ENCODE measurements at places on chromosomes 6 and 20.

DNA sequence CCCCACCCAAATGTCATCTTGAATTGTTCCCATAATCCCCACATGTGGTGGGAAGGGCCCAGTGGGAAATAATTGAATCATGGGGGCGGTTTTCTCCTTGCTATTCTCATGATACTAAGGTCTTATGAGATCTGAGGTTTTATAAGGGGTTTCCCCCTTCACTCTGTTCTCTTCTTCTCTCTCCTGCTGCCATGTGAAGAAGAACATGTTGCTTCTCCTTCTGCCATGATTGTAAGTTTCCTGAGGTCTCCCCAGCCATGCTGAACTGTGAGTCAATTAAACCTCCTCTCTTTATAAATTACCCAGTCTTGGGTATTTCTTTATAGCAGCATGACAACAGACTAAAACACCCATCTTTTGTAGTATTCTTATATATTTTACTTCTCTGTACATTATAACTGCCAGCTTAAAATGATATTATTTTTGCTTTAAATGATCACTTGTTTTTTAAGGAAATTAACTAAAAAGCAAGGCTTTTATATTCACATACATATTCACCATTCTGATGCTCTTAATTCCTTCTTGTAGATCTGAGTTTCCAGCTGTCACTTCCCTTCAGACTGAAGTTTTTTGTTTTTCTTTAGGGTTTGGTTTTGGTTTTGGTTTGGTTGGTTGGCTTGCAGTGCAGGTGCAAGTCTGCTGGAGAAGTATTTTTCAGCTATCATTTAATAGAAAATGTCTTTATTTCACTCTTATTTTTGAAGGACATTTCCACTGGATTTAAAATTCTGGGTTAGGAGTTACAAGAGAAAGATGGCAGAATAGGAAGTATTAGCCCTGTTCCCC lies 4.6 kb upstream of the ZSCAN31 start:
- no peak overlapping the region for H3K27ac ChIP-seq
- DNase-seq = no peak
- no peaks in the 10 kb centered on the region for H3K4me1 ChIP-seq
- H3K36me3 ChIP-seq = peaks cover 18% of the 10 kb centered on the region
- H3K4me3 ChIP-seq = no peak overlapping the region

DNA sequence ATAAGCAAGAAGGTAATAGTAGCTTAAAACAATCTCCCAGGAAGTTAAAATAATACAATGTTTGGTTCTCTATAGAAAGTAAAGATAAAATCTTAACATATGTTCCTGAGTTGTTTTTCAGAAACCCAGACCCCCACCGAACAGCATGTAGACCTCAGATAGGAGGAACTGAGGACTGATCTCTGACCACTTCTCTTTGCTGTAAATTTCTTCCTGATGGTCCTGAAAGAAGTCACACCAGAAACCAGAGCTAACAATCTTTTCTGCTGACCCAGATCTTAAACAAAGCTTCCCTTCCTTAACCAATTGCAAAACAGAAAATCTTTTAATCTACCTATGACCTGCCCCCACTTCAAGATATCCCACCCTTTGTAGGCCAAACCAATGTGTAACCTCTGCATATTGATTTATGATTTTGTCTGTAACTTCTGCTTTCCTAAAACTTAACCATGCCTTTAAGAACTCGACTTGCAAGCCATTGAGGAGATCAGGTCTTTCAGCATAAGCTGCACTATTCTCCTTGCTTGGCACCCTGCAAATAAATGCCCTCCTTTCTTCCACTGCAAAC lies 21.9 kb upstream of the BEND6 start:
- H3K4me1 ChIP-seq = no peaks in the 10 kb centered on the region
- H3K27ac ChIP-seq = no peak overlapping the region
- H3K36me3 ChIP-seq = no peaks in the 10 kb centered on the region
- no peak for DNase-seq

DNA sequence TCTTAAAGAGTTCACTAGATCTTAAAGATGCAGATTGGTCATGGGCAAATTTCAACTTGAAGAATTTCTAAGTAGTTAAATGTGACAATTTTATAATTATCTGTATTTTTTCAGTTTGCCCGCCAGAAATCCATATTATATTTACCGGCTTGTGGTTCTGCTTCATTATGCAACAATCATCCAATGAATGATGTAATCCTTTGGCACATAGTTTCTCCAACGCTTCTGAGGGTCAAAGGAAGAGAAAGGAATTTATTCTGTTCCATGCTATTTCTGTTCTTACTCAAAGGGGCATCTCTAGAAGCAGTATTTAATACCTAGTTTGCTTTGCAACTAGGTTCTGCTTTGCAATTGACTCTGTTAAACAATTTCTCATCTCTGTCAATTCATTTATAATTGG lies 359.3 kb upstream of the PLCB4 start:
- H3K4me3 ChIP-seq = no peak overlapping the region
- DNase-seq = no peak

DNA sequence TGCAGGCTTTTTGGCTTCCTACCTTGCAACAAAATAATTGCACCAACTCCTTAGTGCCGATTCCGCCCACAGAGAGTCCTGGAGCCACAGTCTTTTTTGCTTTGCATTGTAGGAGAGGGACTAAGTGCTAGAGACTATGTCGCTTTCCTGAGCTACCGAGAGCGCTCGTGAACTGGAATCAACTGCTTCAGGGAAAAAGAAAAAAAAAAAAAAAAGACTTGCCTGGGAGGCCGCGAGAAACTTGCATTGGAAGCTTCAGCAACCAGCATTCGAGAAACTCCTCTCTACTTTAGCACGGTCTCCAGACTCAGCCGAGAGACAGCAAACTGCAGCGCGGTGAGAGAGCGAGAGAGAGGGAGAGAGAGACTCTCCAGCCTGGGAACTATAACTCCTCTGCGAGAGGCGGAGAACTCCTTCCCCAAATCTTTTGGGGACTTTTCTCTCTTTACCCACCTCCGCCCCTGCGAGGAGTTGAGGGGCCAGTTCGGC lies 420 bp downstream of the SOX4 start:
- peaks cover 5% of the 10 kb centered on the region for H3K36me3 ChIP-seq
- DNase-seq = no peak

GRCh38 chr6:36612101-36612625 lies 18.0 kb downstream of the SRSF3 start:
- peaks cover 38% of the 10 kb centered on the region for H3K4me1 ChIP-seq
- no peaks in the 10 kb centered on the region for H3K27me3 ChIP-seq
- H3K4me3 ChIP-seq = no peak overlapping the region
- no peak overlapping the region for H3K27ac ChIP-seq
- H3K36me3 ChIP-seq = peaks cover 24% of the 10 kb centered on the region

GRCh38 chr20:38771621-38772020 lies 23.4 kb downstream of the ACTR5 start:
- H3K27me3 ChIP-seq = no peaks in the 10 kb centered on the region
- no peak overlapping the region for H3K27ac ChIP-seq
- H3K4me1 ChIP-seq = no peaks in the 10 kb centered on the region

- H3K4me1 ChIP-seq = peaks cover 6% of the 10 kb centered on the region
- no peaks in the 10 kb centered on the region for H3K36me3 ChIP-seq
- H3K4me3 ChIP-seq = no peak overlapping the region
- no peaks in the 10 kb centered on the region for H3K27me3 ChIP-seq
Observed at GRCh38 chr6:139051396-139052060, 23.0 kb downstream of the ABRACL start.

GRCh38 chr6:105326833-105327770 lies 75.8 kb downstream of the PREP start:
- no peak overlapping the region for H3K4me3 ChIP-seq
- no peaks in the 10 kb centered on the region for H3K4me1 ChIP-seq
- H3K36me3 ChIP-seq = peaks cover 20% of the 10 kb centered on the region

DNA sequence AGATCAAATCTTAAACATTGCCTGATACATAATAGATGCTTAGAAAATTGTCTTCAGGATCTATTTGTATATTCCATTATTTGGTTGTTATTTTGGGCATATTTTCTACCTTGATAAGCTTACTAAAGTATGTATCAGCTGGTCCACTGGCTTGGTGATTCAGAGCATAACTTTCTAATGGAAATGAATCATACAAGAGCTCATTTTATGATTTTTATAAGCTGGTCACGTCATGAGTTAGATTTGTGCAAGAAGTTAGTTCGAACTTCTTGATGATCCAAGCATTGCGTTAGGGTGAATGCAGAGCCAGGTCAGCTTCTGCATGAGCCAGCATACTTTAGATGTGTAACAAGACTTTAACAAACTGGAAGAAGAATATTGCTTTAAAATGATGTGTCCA lies 144.5 kb upstream of the FLRT3 start:
- peaks cover 4% of the 10 kb centered on the region for H3K36me3 ChIP-seq
- no peaks in the 10 kb centered on the region for H3K4me1 ChIP-seq
- H3K27ac ChIP-seq = no peak overlapping the region
- H3K27me3 ChIP-seq = no peaks in the 10 kb centered on the region

DNA sequence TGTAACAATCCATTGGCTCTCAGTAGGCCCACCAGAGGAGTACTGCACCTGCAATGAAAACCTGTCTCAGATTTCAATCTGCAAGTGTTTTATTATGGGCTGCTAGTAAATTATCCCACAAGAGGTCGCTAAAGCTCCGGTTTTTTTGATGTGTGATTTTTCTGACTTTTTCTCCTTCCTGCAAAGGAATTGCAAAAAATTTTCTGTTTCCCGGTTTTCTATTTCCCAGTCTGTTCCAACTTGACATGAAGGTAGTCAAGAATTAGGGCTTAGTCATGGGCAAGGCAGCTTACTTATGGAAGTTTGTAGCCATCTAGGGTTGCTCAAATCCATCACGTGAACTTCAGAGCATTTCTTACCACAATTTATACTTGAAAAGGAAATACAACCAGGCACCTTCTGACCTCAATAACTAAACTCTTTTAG lies 38.5 kb upstream of the AHI1 start:
- peak; percentile 26 for DNase-seq
- peak overlapping the region; percentile 28 for H3K4me3 ChIP-seq
- peaks cover 50% of the 10 kb centered on the region for H3K4me1 ChIP-seq
- H3K36me3 ChIP-seq = peaks cover 12% of the 10 kb centered on the region
- H3K27ac ChIP-seq = peak overlapping the region; percentile 7

GRCh38 chr6:39209360-39209811 lies 19.9 kb downstream of the KCNK5 start:
- no peaks in the 10 kb centered on the region for H3K27me3 ChIP-seq
- peaks cover 2% of the 10 kb centered on the region for H3K36me3 ChIP-seq
- no peak overlapping the region for H3K4me3 ChIP-seq
- peaks cover 46% of the 10 kb centered on the region for H3K4me1 ChIP-seq

DNA sequence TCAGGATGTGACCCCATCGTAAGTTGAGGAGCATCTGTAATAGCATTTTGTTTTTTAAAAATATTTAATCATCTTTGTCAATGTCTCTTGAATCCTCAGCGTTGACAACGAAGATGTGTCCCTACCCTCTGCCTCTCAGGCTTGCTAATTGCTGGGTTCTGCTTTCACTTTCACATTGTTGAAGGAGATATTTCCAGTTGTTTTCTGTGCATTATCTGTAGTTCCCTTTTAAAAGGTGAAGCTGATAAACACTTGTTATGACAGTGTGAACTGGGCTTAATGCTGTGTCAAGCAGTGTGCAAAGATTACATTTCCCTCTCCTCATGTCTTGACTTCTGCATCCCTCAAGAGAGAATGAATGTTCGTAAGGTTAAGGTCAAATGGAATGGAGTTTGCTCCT lies 54.9 kb downstream of the CSE1L start:
- peaks cover 11% of the 10 kb centered on the region for H3K4me1 ChIP-seq
- H3K27ac ChIP-seq = peak overlapping the region; percentile 62
- H3K4me3 ChIP-seq = no peak overlapping the region
- DNase-seq = no peak

- no peaks in the 10 kb centered on the region for H3K27me3 ChIP-seq
- no peaks in the 10 kb centered on the region for H3K36me3 ChIP-seq
Observed at GRCh38 chr20:33604991-33605370, 57.1 kb upstream of the C20orf144 start.

GRCh38 chr6:51045548-51045947 lies 226.9 kb downstream of the TFAP2B start:
- H3K4me1 ChIP-seq = no peaks in the 10 kb centered on the region
- DNase-seq = no peak
- H3K36me3 ChIP-seq = no peaks in the 10 kb centered on the region

GRCh38 chr6:37928217-37928616 lies 108.7 kb downstream of the ZFAND3 start:
- DNase-seq = no peak
- peaks cover 39% of the 10 kb centered on the region for H3K4me1 ChIP-seq
- no peak overlapping the region for H3K4me3 ChIP-seq
- no peaks in the 10 kb centered on the region for H3K27me3 ChIP-seq
- H3K36me3 ChIP-seq = peaks cover 6% of the 10 kb centered on the region

GRCh38 chr20:43721097-43721428 lies 5.7 kb downstream of the GTSF1L start:
- DNase-seq = no peak
- H3K27me3 ChIP-seq = no peaks in the 10 kb centered on the region
- H3K36me3 ChIP-seq = peaks cover 12% of the 10 kb centered on the region

DNA sequence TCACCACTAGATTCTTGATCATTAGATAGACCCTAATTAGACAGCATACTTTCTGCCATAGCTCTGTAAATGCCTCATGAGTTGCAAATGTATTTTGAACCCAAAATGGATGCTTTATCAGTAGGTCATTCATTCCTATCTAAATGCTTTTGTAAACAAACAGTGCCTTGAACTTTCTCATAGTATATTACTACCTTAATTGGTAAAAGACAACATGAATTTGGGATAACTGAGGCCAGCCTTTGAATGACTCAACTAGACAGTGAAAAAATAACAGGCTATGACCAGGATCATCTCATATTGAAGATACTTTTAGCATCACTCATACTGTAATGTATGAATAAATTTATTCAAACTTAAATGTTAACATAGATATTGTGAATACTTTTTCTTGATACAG lies 37.0 kb upstream of the PRL start:
- no peak overlapping the region for H3K27ac ChIP-seq
- DNase-seq = no peak
- no peaks in the 10 kb centered on the region for H3K36me3 ChIP-seq
- no peak overlapping the region for H3K4me3 ChIP-seq
- H3K4me1 ChIP-seq = no peaks in the 10 kb centered on the region
- no peaks in the 10 kb centered on the region for H3K27me3 ChIP-seq

- no peak overlapping the region for H3K27ac ChIP-seq
- H3K27me3 ChIP-seq = no peaks in the 10 kb centered on the region
- H3K36me3 ChIP-seq = peaks cover 23% of the 10 kb centered on the region
- no peak for DNase-seq
Observed at GRCh38 chr20:56391596-56392131, 351 bp downstream of the AURKA start.

GRCh38 chr20:43931976-43932375 lies 17.3 kb downstream of the TOX2 start:
- H3K4me1 ChIP-seq = peaks cover 10% of the 10 kb centered on the region
- H3K36me3 ChIP-seq = no peaks in the 10 kb centered on the region
- no peak for DNase-seq
- H3K27me3 ChIP-seq = peaks cover 27% of the 10 kb centered on the region
- H3K27ac ChIP-seq = no peak overlapping the region

- no peaks in the 10 kb centered on the region for H3K36me3 ChIP-seq
- H3K27me3 ChIP-seq = no peaks in the 10 kb centered on the region
- H3K4me3 ChIP-seq = no peak overlapping the region
- DNase-seq = no peak
- H3K27ac ChIP-seq = no peak overlapping the region
Observed at GRCh38 chr6:84967389-84967788, 203.0 kb upstream of the TBX18 start.

GRCh38 chr20:58712806-58713731 lies 20.5 kb downstream of the NPEPL1 start:
- H3K27ac ChIP-seq = peak overlapping the region; percentile 54
- DNase-seq = no peak
- no peak overlapping the region for H3K4me3 ChIP-seq

- no peaks in the 10 kb centered on the region for H3K36me3 ChIP-seq
- DNase-seq = no peak
Observed at GRCh38 chr20:18254615-18255014, 33.7 kb upstream of the ZNF133 start.

- H3K27ac ChIP-seq = no peak overlapping the region
- H3K27me3 ChIP-seq = no peaks in the 10 kb centered on the region
- no peaks in the 10 kb centered on the region for H3K36me3 ChIP-seq
- no peaks in the 10 kb centered on the region for H3K4me1 ChIP-seq
- no peak for DNase-seq
- H3K4me3 ChIP-seq = no peak overlapping the region
Observed at GRCh38 chr6:71678091-71678490, 208.3 kb upstream of the RIMS1 start.
